H1 (cell line): ENCODE measurements at places on chromosomes 12 and 14.

DNA sequence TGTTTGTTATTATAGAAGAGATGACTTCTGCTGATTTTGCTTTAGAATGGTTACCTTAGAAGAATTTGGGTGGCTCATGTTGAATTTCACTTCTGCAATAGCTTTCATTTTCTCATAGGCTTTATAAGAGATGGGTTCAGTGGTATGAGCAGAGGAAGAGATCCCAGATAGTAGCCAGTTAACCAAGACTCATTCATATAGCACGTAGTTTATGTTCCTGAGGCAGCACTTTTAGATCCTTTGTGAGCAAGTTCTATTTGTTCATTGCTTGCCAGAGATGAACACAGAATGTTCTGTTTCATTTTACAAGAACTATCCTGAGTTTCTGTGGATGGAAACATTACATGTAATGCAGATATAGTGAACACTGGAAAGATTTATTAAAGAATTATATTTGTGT is 32.2 kb downstream of the RAB21 start:
- no peak for DNase-seq

- no peak for DNase-seq
Measured at GRCh38 chr12:49037111-49037946, 18.8 kb upstream of the PRKAG1 start.

DNA sequence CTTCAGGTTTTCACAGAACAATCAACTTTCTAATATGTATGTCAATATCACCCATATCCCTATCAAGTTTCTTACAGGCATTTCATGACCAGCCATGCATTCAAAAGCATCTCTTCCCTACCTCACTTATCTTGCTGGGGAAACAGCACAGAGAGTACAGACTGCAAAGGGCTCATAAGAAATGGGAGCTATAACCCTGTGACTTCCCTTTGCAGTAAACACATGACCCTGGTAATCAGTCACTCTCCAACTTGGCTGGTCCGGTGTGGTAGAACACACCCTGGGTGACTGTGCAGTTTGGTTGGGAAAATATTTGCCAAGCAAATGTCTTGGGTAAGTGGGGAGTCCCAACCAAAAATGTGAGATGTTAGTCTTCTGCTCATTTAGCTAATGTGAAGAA is 49.4 kb upstream of the TMCC3 start:
- DNase-seq, result no peak

GRCh38 chr14:43872752-43873655 is 634.1 kb downstream of the FSCB start:
- no peak for DNase-seq

- DNase-seq, result no peak
Measured at GRCh38 chr12:51994959-51995358, 11.8 kb upstream of the TAMALIN start.

DNA sequence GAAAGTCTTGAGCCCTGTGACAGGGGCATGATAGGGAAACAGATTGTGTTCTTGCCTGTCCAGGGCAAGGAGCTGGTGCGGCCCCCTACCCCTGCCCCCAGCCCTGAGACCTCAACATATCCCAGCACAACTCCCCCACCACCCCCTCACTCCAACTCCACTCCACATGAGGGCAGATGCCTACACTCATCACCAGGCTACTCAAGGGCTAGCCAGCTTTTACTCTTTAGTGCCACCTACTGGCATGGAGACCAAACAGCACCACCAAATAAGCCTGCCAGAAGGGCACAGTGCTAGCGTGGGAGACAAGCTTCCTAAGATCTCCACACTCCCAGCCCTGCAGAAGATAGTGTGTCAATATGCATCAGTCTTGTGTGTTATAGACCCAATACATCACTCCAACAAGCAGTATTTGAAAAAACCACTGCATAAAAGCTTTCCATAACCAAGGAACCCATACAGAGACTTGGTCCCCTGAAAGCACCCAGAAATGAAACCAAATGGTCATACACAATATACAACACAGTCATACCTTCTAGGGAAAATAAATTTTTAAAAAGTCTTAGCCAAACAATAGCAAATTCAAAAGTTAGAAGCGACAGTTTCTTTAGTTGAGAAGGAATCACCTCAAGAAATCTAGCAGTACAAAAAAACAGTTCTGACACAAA is 154.4 kb downstream of the KCNK10 start:
- DNase-seq, result no peak
